ENCODE measurements at places on chromosomes 12 and 14.

- no peak for DNase-seq
- H3K27me3 ChIP-seq = no peaks in the 10 kb centered on the region
- H3K4me3 ChIP-seq = no peak overlapping the region
- H3K27ac ChIP-seq = no peak overlapping the region
- no peaks in the 10 kb centered on the region for H3K36me3 ChIP-seq
These were observed 205.3 kb upstream of the NAV3 start for GRCh38 chr12:77625441-77625840.

DNA sequence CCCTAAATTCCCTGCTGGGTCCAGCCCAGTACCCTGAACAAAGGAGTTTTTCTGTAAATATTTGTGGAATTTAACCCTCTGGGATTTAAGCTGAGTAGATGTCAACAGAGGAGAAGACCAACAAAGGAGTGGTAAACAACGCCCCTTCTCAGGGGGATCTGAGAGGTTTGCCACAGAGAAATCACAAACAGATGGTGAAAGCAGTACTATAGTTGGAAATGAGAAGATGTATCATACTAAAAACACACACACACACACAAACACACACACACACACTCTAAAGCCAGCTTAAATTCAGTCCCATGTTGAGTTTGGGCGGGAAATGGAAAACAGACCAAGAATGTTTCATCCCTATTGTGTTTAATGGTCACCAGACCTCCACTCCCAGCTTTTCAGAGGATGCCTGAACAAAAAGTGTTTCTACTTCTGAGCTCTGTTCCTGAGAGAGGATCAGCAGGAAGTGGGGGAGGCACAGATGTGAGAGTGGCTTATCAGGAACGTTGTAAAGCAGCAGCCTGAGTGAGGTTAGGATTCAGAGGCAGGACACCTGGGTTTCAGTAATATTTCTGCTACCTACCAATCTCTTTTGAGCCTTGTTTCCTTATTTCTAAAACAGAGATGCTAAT lies 3.2 kb downstream of the BIN2 start:
- peaks cover 86% of the 10 kb centered on the region for H3K4me1 ChIP-seq
- DNase-seq = no peak
- H3K36me3 ChIP-seq = peaks cover 8% of the 10 kb centered on the region
- peak overlapping the region; percentile 33 for H3K4me3 ChIP-seq

DNA sequence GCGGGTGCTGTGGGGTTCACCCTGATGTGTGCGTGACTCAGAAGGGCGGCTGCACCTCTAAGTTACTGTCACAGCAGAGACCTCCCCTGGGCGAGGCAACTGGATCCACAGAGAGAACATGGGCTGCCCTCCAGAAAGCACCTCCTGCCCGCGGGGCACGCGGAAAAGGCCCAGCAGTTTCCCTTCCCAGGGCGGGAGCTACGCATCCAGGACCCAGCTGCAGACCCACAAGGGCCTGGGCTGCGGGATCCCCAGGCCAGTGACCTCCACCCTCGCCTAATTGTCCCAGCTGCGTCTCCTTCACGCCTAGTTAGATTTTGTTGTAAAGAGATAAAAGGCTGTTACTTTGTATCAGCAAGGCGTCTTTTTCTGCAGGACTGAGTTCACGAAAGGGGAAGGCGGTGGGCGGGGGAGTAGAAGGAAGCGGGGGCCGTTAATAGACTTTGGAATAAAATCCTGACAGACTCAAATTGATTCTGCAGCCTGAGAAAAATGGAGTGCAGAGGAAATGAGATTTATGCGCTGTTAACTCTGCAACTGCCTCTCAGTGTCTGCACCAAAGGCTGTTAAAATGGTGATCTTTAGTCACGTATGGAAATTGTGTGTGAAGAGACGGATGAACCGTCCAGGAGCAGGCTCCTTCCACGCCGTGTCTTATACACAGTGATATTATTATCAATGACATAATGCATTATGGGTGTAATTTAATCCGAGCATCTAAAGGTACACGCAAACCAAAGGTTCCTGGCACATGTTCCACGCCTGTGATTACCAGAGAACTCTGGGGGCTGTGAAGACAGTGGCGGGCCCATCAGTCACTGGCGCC lies 65.9 kb upstream of the FBRSL1 start:
- no peak overlapping the region for H3K4me3 ChIP-seq
- H3K36me3 ChIP-seq = no peaks in the 10 kb centered on the region

DNA sequence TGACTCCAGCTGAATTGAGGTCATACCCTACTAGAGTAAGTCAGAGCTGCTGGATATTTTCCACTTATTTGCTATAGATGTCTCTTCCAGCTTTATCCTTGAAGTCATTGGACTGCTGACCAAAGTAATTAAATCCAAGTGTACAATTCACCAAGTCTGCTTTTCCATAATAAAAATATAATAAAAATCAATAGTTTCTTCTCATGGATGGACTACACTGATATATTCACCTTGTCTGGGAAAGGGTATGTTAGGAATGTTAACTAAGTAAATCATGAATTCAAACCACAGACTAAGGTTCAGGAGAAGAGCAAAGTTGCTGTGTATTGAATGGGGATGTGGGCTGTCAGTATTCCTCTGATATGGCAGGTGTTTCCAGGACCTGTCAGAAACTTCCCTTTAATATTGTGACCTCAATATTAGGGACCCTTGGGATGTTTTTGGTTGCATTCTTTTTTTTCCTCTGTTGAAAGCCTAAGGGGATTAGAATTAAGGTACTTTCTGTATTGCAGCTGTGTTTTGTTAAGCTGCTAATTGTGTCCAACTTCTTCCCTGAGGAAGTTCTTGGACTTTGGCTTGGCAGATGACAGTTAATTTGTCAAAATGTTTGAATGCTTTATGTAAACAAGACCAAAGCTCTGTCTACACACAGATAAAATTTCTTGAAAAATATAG lies 284.0 kb downstream of the ATP23 start:
- no peak overlapping the region for H3K4me3 ChIP-seq
- no peak for DNase-seq
- no peaks in the 10 kb centered on the region for H3K36me3 ChIP-seq

DNA sequence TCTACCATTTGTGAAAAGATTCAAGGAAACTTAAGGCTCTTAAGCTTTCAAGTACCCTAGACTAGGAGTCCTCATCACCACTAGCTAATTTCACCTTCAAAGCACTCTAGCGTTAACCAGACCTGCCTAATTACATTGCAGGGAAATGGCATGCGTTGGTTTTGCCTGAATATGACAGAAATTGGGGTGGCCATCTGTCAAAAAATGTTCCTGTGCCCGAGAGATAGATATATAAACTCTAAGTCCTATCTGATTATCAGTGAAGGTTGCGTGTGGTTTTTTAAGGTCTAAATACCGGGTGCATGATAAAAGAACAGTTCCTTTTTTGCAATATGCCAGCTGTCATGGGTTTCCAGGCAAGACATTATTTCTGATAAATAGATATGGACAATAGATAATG lies 48.3 kb downstream of the SPRING1 start:
- DNase-seq = no peak
- no peaks in the 10 kb centered on the region for H3K27me3 ChIP-seq
- H3K4me3 ChIP-seq = no peak overlapping the region
- no peaks in the 10 kb centered on the region for H3K36me3 ChIP-seq

- peak overlapping the region; percentile 3 for H3K4me3 ChIP-seq
- H3K27me3 ChIP-seq = peaks cover 73% of the 10 kb centered on the region
- peaks cover 30% of the 10 kb centered on the region for H3K4me1 ChIP-seq
These were observed 1.3 kb downstream of the PRPH start for GRCh38 chr12:49296034-49296835.

GRCh38 chr12:106814714-106815113 lies 40.2 kb downstream of the RIC8B start:
- H3K4me1 ChIP-seq = no peaks in the 10 kb centered on the region
- H3K27me3 ChIP-seq = no peaks in the 10 kb centered on the region
- peaks cover 21% of the 10 kb centered on the region for H3K36me3 ChIP-seq
- H3K4me3 ChIP-seq = no peak overlapping the region
- DNase-seq = no peak
- no peak overlapping the region for H3K27ac ChIP-seq

DNA sequence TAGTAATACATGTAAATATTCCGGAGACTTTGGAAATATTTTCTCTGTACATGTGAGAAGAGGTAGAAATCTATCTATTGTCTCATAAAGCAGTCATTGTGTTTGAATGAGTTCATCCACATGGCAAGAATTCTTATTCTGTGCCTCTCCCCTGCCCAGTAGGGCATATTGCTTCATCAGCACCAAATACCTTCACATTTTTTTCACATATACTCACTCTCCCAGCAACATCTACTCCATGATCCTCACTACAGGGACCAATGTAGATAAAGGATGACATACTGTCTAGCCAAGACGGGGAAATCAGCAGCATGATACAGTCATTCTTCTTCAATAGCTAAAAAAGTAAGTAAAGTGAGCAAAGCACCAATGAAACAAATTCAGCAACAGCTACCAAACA lies 1.3 kb upstream of the TAS2R14 start:
- H3K4me3 ChIP-seq = no peak overlapping the region
- no peaks in the 10 kb centered on the region for H3K4me1 ChIP-seq
- H3K27ac ChIP-seq = no peak overlapping the region
- H3K36me3 ChIP-seq = no peaks in the 10 kb centered on the region
- H3K27me3 ChIP-seq = no peaks in the 10 kb centered on the region
